CD8-positive, alpha-beta T cell (primary cell): ENCODE measurements at places on chromosomes 11 and 22.

GRCh38 chr11:5380740-5381342 is 2.8 kb upstream of the OR51M1 start:
- DNase-seq: no peak

DNA sequence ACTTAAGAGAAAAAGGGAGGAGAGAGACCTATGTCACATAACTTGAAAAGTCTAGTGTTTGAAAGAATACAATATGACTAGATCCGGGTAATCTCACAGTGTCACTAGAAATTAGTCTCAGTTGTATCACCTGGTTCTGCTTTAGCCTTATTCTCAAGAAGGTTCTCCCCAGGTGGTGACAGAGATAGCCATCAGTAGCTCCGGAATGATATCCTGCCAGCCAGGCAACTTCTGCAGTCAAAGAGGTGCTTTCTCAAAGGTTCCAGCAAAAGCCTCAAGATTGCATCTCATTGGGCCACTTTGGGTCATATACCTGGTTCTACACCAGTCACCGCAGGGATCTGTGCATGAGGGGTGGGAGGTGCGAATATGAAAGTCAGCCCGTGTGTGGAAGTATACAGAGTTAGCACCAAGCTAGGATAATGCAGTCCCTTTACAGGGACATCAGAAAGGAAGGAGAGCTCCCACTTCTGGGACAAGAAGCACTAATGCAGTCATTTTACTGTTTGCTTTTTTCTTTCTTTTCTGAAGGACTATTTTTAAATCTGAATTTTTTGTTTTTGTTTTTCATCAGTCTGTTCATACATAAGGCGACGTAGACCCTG is 61.1 kb downstream of the CYB5R2 start:
- DNase-seq: no peak

DNA sequence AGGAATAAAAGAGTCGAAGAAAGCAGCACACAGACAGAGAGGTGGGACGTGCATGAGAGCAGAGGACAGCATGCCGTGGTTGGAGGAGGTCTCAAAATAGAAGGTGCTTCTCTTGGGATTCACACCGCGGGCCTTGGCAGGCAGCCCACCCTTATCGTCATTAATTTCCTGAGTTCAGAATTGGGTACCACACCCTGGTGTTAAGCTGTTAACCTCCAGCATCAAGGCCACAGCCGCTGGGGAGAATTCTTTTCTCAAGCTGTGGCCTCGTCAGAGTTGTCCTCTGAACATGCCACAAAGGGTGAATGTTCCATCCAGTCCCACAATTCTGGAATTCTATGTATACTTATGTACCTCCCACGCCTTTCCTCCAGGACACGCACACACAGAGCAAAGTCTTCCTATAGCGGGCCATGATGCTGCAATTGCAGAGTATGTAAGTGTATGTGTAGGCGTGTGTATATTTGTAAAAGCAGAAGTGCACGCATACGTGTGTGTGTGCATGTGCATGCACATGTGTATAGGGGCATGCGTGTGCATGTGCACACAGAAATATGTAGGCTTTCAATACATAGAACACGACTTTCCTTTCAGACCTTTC is 39.0 kb downstream of the ADAMTS8 start:
- DNase-seq: peak; percentile 10

GRCh38 chr11:112810951-112811350 is 150.3 kb upstream of the NCAM1 start:
- DNase-seq: no peak

- DNase-seq: peak; percentile 54
Observed at GRCh38 chr11:62108017-62108750, 15.6 kb upstream of the INCENP start.
